ENCODE measurements at places on chromosomes 4 and X.
A peak's percentile ranks its signal among the peaks of the same experiment; 100 is the strongest.

GRCh38 chr4:34485252-34485651 is 1759.1 kb downstream of the ARAP2 start:
- DNase-seq, result no peak

DNA sequence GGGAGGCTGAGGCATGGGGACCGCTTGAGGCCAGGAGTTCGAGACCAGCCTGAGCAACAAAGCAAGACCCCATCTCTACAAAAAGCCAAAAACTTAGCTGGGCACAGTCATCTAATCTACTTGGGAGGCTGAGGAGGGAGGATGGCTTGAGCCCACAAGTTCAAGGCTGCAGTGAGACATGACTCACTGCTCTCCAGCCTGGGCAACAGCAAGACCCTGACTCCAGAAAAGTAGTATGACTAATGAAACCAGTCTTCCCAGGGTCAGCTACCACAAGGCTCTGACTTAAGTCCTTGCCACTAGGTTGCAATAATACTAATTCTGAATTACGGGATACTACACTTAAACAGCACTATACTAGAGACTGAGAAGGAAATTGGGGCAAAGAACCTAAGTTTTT is 33.1 kb downstream of the ERVMER34-1 start:
- DNase-seq, result no peak

GRCh38 chr4:7156761-7157488 is 35.4 kb upstream of the SORCS2 start:
- peak; percentile 81 for DNase-seq

DNA sequence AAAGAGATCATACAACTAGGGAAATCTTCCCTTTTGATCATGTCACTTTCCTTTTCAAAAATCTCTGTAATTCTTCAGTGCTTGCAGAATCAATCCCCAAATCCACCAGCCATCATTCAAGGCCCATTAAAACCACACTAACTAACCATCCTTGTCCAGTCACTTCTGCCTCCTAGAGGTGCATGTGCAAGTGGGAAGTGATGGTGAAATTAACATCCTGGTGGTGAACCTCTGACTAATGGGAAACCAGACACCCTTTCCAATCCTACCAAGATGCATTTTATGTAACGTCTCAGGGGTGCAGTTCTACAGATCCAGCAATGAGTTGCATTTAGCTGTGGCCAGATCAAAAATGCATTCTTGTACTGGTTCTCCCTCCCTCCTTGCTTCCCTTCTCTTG is 341.8 kb downstream of the RAPGEF2 start:
- DNase-seq, result no peak

DNA sequence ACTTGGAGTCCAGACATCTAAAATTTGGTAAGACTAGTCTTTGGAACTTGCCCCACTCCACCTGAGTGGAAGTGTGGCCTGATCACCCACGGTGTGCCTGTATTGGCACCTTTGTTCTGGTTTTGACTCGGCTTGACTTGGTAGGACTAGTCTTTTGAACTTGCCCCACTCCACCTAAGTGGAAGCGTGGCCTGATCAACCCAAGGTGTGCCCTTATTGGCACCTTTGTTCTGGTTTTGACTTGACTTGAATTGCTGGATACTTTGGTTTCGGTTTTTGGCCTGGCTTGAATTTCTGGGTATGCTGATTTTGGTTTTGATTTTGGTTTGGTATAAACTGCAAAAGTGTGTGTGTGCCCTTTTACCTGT is 44.7 kb upstream of the UGT2B7 start:
- no peak for DNase-seq

Measured in umbilical cord (tissue), 2 donors.